ENCODE measurements at places on chromosomes 5 and 9.

- no peak for DNase-seq
Measured at GRCh38 chr5:143130613-143131305, 272.7 kb downstream of the NR3C1 start.

- no peak for DNase-seq
Measured at GRCh38 chr5:82142928-82143577, 135.1 kb downstream of the RPS23 start.

GRCh38 chr9:133692364-133692985 is 45.7 kb downstream of the SARDH start:
- DNase-seq, result no peak

GRCh38 chr5:334903-335739 is 13.6 kb downstream of the AHRR start:
- no peak for DNase-seq

DNA sequence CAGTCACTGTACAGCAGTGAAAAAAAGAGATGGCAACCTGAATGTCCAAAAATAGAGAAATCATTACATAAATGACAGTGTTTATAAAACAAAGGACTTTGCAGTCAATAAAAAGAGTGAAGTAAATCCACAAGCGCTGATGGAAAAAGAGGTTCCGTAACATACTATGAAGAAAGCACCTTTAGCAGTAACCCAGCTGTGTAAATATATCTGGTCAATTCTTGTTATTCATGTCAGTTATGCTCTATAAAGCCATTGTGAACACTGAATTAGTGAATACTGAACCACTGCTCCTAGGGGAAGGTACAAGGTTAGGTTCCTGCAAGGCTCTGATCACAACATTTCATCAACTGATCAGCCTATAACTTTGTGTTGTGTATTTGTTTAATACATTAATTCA is 39.5 kb downstream of the CCNJL start:
- DNase-seq, result no peak

DNA sequence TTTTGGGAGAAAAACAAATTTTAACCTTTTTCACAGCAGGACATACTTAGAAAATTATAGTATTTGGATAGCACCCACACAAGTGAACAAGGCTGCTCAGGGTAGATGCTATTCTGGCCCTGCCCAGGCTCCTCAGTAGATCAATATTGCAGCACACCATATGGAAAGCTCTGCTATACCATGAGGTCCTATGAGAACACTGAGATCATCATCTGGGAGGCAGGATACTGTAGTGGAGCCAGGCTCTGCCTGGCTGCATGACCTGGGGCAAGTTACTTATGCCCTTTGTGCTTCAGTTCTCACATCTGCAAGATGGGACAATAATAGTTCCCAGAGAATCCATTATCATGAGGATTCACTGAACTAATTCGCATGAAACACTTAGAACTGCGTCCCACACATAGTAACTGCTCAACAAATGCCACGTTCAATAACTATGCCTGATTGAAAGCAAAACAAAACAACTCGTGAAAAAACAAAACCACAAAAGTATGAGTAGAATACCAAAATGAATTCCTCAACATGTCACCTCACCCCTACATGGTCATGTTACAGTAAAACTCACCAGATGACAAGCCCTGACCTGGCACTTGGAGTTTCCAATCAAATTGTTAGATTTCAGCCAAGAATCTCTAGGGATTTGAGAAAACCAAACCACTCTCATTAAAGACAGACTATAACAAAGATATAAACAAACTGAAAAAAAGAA is 31.9 kb downstream of the ARSB start:
- DNase-seq, result no peak

GRCh38 chr9:136136127-136136925 is 17.7 kb upstream of the TMEM250 start:
- no peak for DNase-seq

DNA sequence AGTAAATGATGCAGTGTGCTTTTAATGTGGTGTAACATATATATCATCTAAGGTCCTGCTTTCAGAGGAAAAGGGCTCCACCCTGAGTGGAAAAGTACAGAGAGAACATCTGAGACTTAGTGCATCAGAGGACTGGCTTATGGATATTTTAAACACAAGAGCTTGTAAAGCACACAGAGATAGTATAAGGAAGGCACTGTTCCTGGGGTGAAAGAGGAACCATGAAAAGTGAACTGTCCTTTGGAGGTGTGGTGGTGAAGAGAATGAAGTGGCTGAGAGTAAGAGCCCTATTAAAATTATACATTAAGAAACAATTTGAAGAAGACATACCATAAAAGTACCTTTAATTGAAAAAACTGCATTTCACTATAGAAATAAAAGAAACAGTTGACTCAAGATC is 68.9 kb downstream of the CSF2 start:
- DNase-seq, result no peak

- DNase-seq, result no peak
Measured at GRCh38 chr5:635306-636055, 23.3 kb downstream of the CEP72 start.

DNA sequence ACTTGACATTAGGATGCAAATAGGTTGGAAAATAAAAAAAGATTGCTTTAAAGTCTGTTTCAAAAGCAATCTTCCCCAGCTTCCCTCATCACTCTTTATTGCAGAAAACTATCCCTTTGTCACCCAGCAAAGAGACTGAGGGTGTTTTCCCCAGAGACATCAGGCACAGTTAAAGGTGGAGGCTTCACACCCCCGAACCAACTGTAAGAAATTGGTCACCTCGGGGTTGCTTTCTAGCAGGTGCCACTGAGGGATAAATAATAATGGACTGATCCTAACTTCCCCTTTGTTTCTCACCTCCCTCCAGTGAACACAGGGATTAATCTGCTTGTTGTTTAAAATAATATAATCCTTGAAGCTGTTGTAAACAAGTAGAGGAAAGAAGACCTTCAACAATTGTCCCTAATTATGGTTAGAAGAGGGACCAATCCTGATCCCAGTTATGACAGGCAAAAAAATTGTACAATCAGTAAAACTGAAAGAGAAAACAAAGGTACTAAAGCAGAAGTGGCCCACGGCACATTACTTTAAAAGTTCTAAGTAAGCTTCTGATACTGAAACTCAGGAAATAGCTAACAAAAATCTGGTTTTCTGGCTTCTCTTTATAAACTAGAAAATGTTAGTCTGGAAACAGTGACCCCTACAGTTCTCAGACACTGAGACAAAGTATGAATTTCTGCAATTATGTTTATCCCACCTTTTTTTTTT is 6.6 kb upstream of the PCSK1 start:
- no peak for DNase-seq

DNA sequence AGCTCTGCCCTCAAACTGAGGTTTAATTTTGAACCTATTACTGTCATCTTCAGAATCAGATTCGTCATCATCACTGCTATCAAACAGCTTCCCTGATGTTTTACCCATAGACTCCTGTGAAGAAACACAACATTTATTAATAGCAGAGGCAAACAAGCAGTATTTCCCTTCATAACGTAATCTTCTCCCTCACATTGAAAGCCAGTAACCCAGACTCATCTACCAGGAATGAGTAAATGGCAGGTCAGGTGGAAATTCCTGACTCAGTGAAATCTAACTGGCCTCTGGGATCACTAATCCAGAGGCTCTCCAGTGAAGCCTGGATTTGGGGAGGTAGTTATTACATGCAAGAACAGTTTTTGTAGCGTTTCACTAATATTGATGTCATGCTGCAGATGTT is 14.6 kb downstream of the NOL8 start:
- no peak for DNase-seq

- DNase-seq, result no peak
Measured at GRCh38 chr9:21455320-21455719, 15.1 kb downstream of the IFNA1 start.

- DNase-seq, result no peak
Measured at GRCh38 chr5:105745111-105745510, 1925.6 kb downstream of the EFNA5 start.

GRCh38 chr5:6360323-6361072 is 17.8 kb downstream of the MED10 start:
- DNase-seq, result no peak

DNA sequence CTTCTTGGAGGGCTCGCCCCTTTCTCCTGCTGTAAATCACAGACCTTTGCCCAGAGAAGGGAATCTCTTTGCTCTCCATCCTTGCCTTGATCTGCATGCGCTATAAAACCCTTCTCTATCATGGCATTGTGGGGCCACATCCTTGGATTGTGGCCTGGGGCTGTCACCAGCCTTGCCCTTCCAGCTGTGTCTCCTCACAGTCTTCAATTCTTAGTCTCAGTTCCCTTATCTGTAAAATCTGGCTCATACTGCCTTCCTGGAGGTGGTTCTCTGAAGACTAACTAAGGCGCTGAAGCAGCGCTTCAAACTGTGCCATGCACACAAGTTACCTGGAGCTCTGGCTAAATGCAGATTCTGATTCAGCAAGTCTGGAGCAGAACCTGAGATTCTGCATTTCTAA is 53.4 kb upstream of the RARS1 start:
- no peak for DNase-seq

GRCh38 chr9:79034583-79034982 is 537.2 kb upstream of the TLE4 start:
- no peak for DNase-seq

GRCh38 chr5:52863715-52864290 is 76.1 kb downstream of the ITGA1 start:
- no peak for DNase-seq

DNA sequence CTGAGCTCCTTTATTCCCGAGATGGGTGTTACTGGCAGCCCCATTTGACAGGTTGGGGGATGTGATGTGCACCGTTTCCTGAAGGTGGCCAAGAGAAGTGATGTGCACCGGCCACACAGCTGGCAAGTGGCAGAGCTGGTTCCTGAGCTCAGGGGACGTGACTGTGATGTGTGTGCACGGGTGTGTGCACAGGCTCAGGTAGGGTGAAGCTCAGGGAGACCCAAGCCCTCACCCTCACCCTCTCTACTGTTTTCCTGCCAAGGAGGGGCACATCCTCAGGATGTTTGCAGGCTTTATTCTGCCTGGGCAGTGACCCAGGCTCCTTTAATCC is 56.6 kb downstream of the WWC1 start:
- DNase-seq, result no peak

GRCh38 chr9:94991961-94992907 is 265.7 kb downstream of the AOPEP start:
- no peak for DNase-seq

- no peak for DNase-seq
Measured at GRCh38 chr5:74497706-74498105, 142.8 kb downstream of the ENC1 start.

- DNase-seq, result no peak
Measured at GRCh38 chr5:145859897-145860296, 12.9 kb downstream of the GRXCR2 start.

DNA sequence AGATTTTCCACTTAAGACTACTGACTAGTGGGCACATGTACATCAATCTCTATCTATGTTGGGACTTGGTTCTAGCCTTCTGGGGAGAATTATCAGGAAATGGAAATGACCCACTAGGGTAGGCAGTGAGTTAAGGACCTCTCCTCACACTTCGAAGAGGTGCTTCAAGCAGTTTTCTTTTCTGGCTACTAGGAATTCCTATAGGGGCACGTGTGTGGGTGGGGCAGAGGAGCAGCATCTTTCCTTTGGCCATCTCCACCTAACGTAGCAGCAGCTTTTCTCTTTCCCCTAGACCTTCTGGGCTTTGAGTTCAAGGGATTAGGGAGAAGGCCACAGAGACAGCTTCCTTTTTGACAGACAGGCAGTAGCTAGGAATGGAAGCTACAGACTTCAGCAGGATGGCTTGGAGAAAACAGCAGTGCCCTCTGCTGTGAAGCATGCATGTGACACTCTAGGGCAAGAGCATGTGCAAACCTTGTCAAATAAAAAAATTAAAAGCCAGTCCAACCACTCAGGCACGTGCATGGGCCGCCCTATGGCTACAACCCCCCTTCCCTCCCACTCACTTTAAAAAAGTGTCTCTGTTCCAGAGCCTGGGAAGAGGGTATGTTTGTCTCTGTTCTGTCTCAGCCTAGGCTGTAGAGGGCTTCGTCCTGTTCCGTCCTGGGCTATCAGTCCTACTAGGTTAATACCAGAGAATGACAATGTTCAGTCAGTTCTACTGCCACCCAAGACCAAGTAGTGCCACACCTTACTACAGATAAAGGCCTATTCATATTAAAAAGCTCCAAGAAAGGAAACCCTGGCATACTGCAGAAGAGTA is 8.7 kb upstream of the GFRA3 start:
- DNase-seq, result no peak

- no peak for DNase-seq
Measured at GRCh38 chr9:94833802-94834201, 107.3 kb downstream of the AOPEP start.

DNA sequence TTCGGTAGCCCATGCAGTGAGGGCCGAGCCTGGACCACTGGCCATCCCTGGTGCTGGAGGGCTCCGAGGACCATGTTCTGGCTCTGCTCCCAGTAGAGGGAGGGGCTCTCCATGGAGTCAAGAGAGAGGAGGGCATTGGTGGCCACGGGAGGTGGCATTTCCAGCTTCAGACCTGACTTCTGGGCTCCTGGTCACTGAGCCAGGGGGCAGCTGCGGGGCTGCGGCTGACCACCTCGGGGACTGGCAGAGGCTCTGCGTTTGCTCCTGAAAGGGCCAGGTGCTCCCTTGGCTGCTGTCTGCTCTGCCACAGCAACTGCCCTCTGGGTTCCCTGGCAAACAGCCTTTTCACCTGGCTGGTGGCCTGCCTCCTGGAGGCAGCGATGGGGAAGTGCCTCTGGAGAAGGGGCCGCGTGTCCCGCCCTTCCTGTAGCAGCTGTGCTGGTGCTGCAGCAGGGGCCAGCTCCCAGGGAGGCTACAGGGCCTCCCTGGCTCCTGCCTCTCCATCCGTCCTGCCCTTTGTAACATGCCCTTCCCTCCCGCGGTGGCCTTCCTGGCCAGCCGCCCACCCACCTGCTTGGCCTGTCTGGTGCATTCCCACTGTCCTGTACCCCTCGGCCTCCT is 144.6 kb downstream of the CACNA1B start:
- no peak for DNase-seq

GRCh38 chr5:146007989-146008388 is 71.6 kb downstream of the SH3RF2 start:
- DNase-seq, result no peak

DNA sequence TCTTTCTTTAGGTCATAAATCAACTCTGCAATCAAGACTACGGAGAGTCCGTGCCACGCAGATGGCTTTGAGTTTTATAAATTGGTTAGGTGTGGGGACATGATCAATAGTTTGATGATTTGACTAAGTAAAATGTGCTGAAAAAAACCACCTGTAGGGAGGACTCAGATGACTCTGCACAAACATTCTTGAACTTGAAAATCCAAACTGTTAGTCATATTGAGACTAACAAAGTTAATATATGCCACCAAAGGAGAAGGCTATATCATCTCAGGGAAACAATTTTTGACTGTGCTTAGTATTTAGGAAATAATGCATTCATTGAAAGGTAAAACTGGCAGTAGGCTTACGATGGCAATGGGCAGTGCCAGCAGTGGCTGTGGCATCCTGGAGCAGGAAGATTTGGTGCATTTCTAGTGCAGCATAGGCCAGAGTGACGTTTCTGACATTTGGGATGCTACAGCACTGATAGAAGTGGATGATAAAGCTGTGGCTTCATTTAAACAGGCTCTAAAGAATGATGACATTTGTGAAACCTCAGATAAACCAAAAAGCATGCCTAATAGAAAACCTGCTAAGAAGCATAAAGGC is 291.1 kb downstream of the MLLT3 start:
- no peak for DNase-seq
